ENCODE measurements at places on chromosomes 2 and 18. TPM values are rescaled to one million over a fixed set of nuclear protein-coding genes. Genes with fewer than 3 reads are reported as not detected.

OTX1 gene
- 0.16 TPM for total RNA-seq

HOXD10 gene
- not detected for total RNA-seq

FAM98A gene
- 21.0 TPM for total RNA-seq

DNA sequence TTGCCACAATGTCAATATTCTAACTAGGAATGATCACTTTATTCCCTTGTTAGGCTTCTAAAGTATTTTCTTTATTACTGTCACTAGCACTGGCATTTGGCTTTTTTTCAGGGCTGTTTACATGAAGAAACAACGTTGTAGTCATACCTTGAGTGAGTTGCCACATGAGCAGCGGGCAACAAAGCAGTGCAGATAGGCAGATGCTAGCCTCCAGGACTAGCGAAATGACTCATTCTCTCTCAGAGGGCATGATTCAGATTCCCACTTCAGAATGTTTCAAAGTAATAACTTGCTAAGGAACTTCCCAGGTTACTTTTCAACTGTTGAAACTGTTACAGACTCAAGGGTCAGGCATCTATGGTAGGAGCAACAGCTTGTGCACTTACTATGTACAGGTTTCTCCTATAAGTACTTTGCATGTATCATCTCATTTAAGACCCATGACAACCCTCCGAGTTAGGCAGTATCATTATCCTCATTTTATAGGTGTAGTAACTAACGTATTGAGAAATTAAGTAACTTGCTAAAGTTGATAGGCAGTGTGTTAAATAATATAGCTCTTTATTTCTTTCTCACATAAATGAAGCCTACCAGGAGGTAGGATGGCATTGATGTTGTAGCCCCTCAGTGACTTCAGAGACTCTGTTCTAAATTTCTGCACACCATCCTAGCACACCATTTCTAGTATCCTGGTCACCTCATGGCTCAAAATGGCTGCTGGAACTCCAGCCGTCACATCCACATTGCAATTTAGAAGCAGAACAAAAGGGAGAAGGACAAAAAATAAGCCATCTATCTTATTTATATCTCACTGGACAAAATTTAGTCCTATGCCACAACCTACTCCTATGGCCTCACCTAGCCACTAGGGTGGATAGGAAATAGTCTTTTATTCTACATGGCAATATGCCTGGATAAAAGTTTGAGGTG, 83.3 kb downstream of the ICOS start:
- H3K27ac ChIP-seq: no peak overlapping the region
- H3K27me3 ChIP-seq: no peaks in the 10 kb centered on the region
- H3K36me3 ChIP-seq: no peaks in the 10 kb centered on the region
- H3K4me1 ChIP-seq: peaks cover 3% of the 10 kb centered on the region

GRCh38 chr2:192971981-192972380, 777.2 kb upstream of the TMEFF2 start:
- DNase-seq: no peak
- H3K27me3 ChIP-seq: no peaks in the 10 kb centered on the region
- H3K36me3 ChIP-seq: no peaks in the 10 kb centered on the region
- H3K4me3 ChIP-seq: no peak overlapping the region
- no peak overlapping the region for H3K27ac ChIP-seq

- no peak overlapping the region for H3K27ac ChIP-seq
- H3K4me3 ChIP-seq: no peak overlapping the region
- H3K27me3 ChIP-seq: no peaks in the 10 kb centered on the region
- H3K36me3 ChIP-seq: no peaks in the 10 kb centered on the region
Observed at GRCh38 chr18:43526426-43527145, 249.3 kb upstream of the SYT4 start.

KIAA2012 gene
- total RNA-seq: not detected

MARCO gene
- 1.2 TPM for total RNA-seq

MARCHF4 gene
- 0.67 TPM for total RNA-seq

DNA sequence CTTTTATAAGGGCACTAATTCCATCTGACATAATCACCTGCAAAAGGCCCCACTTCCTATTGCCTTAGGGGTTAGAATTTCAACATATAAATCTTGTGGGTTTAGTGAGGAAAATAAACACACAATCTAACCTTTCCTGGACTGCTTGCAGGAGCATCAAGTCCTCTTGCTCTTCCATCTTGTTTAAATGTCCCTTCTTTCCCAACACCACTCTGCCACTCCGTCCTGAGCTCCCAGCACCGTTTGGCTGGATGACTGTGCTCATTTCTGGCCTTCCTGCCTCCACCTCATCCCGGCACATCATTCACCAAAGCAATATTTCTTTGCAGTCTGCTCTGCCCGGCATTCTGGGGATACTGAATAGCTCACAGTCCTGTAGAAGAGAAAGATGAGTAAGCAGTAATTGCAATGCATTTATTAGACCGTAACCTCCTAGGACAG, 247.8 kb downstream of the BCL2 start:
- no peaks in the 10 kb centered on the region for H3K36me3 ChIP-seq
- H3K4me1 ChIP-seq: no peaks in the 10 kb centered on the region
- H3K27me3 ChIP-seq: no peaks in the 10 kb centered on the region
- H3K4me3 ChIP-seq: no peak overlapping the region
- no peak for DNase-seq
- no peak overlapping the region for H3K27ac ChIP-seq

- H3K4me3 ChIP-seq: no peak overlapping the region
- H3K27ac ChIP-seq: no peak overlapping the region
- DNase-seq: no peak
- peaks cover 13% of the 10 kb centered on the region for H3K4me1 ChIP-seq
Observed at GRCh38 chr2:27652790-27653189, 10.6 kb downstream of the SUPT7L start.

DNA sequence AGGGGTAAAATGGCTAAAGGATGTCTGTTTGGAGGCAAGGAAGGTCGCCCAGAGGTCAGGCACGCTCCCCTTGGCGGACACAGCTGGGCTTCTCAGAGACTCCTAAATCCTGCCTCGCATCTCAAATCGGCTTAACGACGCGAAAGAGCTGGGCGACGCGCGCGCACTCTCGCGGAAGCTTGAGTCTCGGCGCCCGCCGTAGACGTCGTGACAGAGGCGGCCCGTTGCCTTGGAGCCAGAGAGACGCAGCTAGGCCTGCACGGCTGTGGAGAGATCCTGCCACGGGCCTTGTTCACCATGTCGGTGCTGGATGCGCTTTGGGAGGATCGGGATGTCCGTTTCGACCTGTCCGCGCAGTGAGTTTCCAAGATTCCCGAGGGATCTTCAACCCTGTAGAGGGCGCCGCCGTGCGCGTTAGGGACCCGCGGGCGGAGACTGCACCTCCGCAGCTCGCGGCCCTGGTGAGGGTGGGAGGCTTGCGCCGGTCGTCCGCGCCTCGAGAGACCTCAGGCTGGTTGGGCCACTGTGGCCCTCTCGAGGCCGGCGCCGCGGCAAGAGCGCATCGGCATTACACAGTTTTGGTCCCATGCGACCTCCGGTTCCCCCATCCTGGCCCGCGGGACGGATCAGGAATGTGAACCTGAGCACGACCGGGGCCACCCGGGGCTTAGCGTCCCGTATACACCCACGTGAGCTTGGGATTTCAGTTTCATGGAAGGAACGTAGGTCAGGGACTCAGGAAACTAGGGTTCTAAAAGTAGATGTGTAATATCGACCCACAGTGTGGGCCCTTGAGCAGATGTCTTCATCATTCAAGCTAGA, at the start of gene BBS5:
TSS of gene BBS5 (plus strand) at position 238 of the 822 bp plus-strand sequence. CDS start at position 298, 60 bp downstream.
- H3K27me3 ChIP-seq: no peaks in the 10 kb centered on the region
- H3K4me3 ChIP-seq: peak within 1 kb of the TSS; percentile 89

NEMP2 gene
- 3.1 TPM for total RNA-seq

All from pancreas (tissue), 10 donors.